ENCODE measurements at places on chromosomes 7 and 10. TPM values are rescaled to one million over a fixed set of nuclear protein-coding genes. Genes with fewer than 3 reads are reported as not detected.

- H3K4me3 ChIP-seq = no peak overlapping the region
- H3K27me3 ChIP-seq = no peaks in the 10 kb centered on the region
- no peaks in the 10 kb centered on the region for H3K36me3 ChIP-seq
- H3K4me1 ChIP-seq = peaks cover 58% of the 10 kb centered on the region
Observed at GRCh38 chr10:71266147-71266917, 52.7 kb upstream of the SLC29A3 start.

Gene GPR37
- 8.5 TPM for total RNA-seq

Gene SEMA3A
- total RNA-seq = 54.5 TPM

Gene AASS
- 789 TPM for total RNA-seq

DNA sequence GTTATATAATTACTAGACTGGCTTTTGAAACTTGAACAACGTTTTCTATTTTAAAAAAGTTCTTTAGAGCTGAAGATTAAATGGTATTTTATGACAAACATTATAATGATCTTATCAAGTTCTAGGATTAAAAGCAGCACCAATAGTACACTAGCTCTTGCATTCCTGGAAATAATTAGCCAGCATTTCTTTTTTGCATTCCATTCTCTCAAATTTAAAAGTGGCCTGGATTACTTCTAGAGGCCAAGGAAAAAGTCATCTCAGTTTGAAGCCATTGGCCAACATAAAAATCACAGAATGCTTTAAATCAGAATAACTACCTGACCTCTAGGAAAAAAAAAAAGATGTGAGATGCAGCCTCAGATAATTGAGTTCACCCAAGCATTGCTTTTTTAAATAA, 1326.4 kb upstream of the SORCS1 start:
- H3K27ac ChIP-seq = no peak overlapping the region
- H3K27me3 ChIP-seq = no peaks in the 10 kb centered on the region
- no peak for DNase-seq
- no peaks in the 10 kb centered on the region for H3K4me1 ChIP-seq
- H3K4me3 ChIP-seq = no peak overlapping the region

GRCh38 chr7:158497627-158498026, 90.0 kb downstream of the PTPRN2 start:
- H3K4me3 ChIP-seq = no peak overlapping the region
- H3K36me3 ChIP-seq = no peaks in the 10 kb centered on the region
- peaks cover 46% of the 10 kb centered on the region for H3K4me1 ChIP-seq
- H3K27me3 ChIP-seq = no peaks in the 10 kb centered on the region
- no peak for DNase-seq

GRCh38 chr10:15472431-15473395, 101.6 kb upstream of the FAM171A1 start:
- H3K4me1 ChIP-seq = peaks cover 13% of the 10 kb centered on the region
- H3K4me3 ChIP-seq = no peak overlapping the region

DNA sequence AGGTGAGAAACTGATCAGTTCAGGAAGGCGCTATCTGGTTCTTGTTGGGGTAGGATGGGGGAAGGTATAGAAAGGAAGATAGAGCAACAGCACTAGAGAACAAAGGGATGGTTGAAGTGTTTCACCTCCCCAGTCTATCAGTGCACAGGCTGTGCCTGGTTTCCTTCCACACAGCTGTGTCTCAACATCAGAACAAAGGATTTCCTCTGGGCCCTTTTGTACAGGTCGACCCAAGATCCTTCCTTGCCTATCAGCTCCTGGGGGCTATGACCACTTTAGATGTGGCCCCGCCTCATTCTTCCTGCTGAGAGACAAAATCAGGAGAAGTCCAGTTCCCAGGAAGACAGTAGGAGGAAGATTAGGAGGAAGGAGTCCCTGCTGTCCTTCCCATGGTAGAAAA, 65.6 kb downstream of the NAMPT start:
- no peak overlapping the region for H3K4me3 ChIP-seq
- H3K27ac ChIP-seq = no peak overlapping the region
- H3K36me3 ChIP-seq = no peaks in the 10 kb centered on the region
- H3K4me1 ChIP-seq = no peaks in the 10 kb centered on the region

- no peak overlapping the region for H3K27ac ChIP-seq
- no peaks in the 10 kb centered on the region for H3K36me3 ChIP-seq
- peaks cover 6% of the 10 kb centered on the region for H3K4me1 ChIP-seq
- no peak overlapping the region for H3K4me3 ChIP-seq
Observed at GRCh38 chr7:52504561-52504960, 530.9 kb upstream of the POM121L12 start.

DNA sequence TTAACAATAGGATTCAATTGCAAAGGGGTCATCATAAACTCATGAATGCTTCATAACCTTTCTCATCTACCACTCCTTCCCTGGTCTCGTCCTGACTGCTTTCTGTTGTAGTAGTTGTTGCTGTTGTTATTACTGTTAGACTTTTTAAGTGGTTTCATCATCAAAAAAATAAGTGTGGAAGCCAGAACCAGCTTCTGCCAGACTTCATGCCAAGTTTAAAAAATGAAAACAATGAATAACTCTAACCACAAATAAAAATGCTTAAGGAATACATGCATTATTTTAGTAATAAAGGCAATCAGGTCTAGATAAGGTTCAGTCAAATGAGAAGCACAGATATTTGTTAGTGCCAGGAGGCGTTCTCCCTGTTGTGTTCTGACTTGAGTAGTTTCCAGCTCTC, 85.4 kb downstream of the PCLO start:
- no peaks in the 10 kb centered on the region for H3K36me3 ChIP-seq
- no peak overlapping the region for H3K27ac ChIP-seq
- H3K27me3 ChIP-seq = no peaks in the 10 kb centered on the region
- DNase-seq = no peak
- H3K4me1 ChIP-seq = no peaks in the 10 kb centered on the region

Gene TMEM140
- total RNA-seq = not detected

Gene HOXA11
- total RNA-seq = not detected

Gene WDR86
- total RNA-seq = 59.1 TPM

DNA sequence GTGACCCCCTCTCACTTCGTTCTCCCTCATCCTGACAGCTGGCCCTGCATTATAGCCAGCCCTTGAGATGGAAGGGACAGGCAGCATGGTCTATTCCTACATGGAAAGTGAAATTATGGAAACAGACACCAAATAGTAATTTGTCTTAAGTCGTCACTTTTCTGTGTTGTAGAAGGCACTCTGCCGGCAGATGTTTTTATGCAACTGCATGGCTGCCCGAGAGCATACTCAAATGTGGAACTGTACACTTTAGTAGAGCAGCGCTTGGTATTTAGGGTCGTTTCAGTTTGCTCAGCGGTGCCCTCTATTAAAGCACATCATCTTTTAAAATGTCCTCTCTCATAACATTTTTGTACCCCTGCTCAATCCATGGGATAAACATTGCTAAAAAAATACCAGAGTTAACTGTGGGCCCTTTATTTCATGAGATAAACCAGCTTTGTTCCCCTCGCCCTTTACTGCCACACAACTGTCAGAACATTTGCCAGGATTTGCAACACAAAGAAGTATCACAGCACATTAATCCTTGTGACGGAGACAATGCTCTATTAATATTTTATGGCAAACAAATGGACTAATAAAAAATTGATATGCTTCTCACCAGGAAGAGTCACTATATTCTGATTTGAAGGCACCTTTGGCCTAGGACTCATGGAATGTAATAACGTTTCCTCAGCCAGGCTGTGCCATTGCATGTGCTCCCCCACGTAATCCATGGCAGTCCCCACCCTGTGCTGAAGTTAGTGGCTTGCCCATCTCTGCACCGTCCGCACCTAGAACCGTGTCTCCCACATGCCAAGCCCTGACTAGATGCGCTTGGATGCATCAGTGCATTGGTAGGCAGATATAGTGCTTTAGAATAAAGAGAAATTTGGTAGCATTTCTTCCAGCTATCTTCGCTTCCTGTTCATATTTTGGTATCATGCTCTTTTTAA, 221.3 kb downstream of the PAXIP1 start:
- H3K27me3 ChIP-seq = no peaks in the 10 kb centered on the region
- H3K36me3 ChIP-seq = 0 out of 2 replicates have a peak, but pooled peaks cover 3% of the 10 kb centered on the region
- H3K27ac ChIP-seq = no peak overlapping the region
- no peak overlapping the region for H3K4me3 ChIP-seq

- no peaks in the 10 kb centered on the region for H3K36me3 ChIP-seq
- peaks cover 32% of the 10 kb centered on the region for H3K4me1 ChIP-seq
- H3K27ac ChIP-seq = no peak overlapping the region
Observed at GRCh38 chr7:517774-518629, 1.6 kb downstream of the PDGFA start.

DNA sequence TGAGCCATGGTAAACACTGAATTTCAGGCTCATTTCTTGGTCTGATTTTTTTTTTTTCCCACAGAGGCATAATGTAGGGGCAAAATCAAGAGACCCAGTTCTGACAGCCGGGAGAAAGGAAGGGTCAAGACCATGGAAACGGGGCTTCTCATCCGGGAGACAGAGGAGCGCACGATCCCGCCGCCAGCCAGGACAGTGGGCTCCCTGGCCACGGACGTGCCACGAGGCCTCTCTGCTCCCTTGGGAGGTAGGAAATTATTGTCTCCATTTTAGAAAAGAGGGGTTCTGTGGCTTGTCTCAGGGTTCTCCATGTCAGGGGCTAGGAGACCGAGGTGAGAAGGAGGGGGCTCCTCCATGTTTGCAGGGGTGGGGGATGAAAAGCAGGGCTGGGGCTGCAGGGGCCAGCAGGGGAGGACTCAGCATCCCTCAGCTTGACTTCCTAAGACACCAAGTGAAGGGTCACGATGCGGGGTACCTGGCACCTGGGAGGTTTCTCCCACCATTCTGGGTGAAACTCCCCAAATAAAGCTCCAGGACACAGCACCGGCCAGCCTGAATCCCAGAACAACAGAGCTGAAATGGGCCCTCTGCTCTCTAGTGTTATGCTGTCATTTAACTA, 37.6 kb downstream of the PPIF start:
- no peaks in the 10 kb centered on the region for H3K4me1 ChIP-seq
- H3K4me3 ChIP-seq = no peak overlapping the region
- H3K36me3 ChIP-seq = no peaks in the 10 kb centered on the region
- H3K27ac ChIP-seq = no peak overlapping the region
- DNase-seq = no peak

Data from GM23338 (cell line).